ENCODE measurements at places on chromosomes 4 and X. TPM values are rescaled to one million over a fixed set of nuclear protein-coding genes. Genes with fewer than 3 reads are reported as not detected.

The PDE5A gene
- 34.6 TPM for total RNA-seq

The IL1RAPL2 gene
- not detected for total RNA-seq

The IRS4 gene
- total RNA-seq = not detected

The LINC00632 gene
- total RNA-seq = 16.8 TPM

The ITIH6 gene
- total RNA-seq = not detected

The BLTP1 gene
- 168 TPM for total RNA-seq

The CLGN gene
- not detected for total RNA-seq

The VCX3A gene
- not detected for total RNA-seq

The PPP2R2C gene
- total RNA-seq = 0.32 TPM

The GPR101 gene
- total RNA-seq = not detected

The ARMCX4 gene
- 12.0 TPM for total RNA-seq

The NXF2B gene
- total RNA-seq = not detected

The ASB9 gene
- total RNA-seq = not detected

The FRYL gene
- 645 TPM for total RNA-seq

The GUCY1B1 gene
- 20.3 TPM for total RNA-seq

The FMR1NB gene
- not detected for total RNA-seq

The F8A2 gene
- total RNA-seq = 2.1 TPM

The TIGD4 gene
- total RNA-seq = not detected

The SAGE1 gene
- total RNA-seq = not detected

The EFHC2 gene
- total RNA-seq = not detected

The RPL9 gene
- 2,811 TPM for total RNA-seq

The GABRG1 gene
- total RNA-seq = not detected

The CCKAR gene
- total RNA-seq = 0.79 TPM

The FAM9B gene
- not detected for total RNA-seq

The GLRA3 gene
- total RNA-seq = not detected

The CFI gene
- not detected for total RNA-seq

The LAGE3 gene
- total RNA-seq = 23.3 TPM

The ARHGEF6 gene
- 13.9 TPM for total RNA-seq

The IGFBP7 gene
- total RNA-seq = 132 TPM

The ZIC3 gene
- total RNA-seq = not detected

The CT45A1 gene
- not detected for total RNA-seq

The GIMD1 gene
- not detected for total RNA-seq

The CSAG1 gene
- not detected for total RNA-seq

The SPANXD gene
- total RNA-seq = not detected

The TBC1D9 gene
- total RNA-seq = 15.1 TPM

The ARL9 gene
- total RNA-seq = not detected

The RAB33A gene
- 6.2 TPM for total RNA-seq

The AR gene
- 2.4 TPM for total RNA-seq

The ADAM29 gene
- total RNA-seq = not detected

The LUZP4 gene
- total RNA-seq = not detected

The NMU gene
- total RNA-seq = 0.96 TPM

The ADH1C gene
- total RNA-seq = 380 TPM

The HSFX4 gene
- not detected for total RNA-seq

The MID1 gene
- total RNA-seq = 85.2 TPM

The MAGEA10 gene
- total RNA-seq = not detected

The ARAP2 gene
- 108 TPM for total RNA-seq

The TEX28 gene
- total RNA-seq = not detected
